ENCODE measurements at places on chromosomes 6 and 20. TPM values are rescaled to one million over a fixed set of nuclear protein-coding genes. Genes with fewer than 3 reads are reported as not detected.

DNA sequence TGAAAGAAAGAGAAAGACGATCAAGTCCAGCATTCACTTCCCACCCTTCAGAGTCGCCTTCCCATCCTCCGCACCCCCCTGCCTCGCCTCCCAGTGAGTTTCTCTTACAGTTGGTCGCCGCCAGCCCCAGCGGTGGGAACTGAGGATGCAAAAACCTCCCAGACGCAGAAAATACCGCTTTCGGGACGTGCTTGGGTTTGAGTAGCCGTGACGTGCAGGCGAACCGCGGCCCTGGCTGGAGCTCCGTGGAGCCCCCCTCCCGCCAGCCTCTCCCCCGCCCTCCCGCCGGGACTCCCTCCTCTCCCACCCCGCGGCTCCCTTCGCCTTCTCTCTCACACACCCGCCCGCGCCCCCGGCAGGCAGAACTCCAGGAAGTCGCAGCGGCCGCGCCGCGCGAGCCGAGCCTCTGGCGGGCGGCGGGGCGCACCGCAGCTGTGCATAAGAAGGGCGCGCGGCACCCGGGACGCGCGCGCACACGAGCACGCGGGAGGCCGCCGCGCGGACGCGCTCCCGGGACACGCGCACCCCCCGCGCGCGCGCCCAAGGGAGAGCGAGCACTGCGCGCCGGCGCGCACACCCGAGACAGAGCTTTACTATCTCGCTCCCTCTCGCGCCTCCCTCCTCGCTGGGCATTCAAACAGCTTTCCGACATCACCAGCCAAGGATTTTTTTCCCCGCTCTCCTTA, at the start of gene ADGRB3:
Gene ADGRB3 (plus strand): TSS at position 557 of the 686 bp plus-strand sequence. CDS start 3,394 bp downstream, outside the sequence.
- H3K4me3 ChIP-seq = peak within 1 kb of the TSS; percentile 85
- no peaks in the 10 kb centered on the region for H3K36me3 ChIP-seq
- peak; percentile 79 for DNase-seq

DNA sequence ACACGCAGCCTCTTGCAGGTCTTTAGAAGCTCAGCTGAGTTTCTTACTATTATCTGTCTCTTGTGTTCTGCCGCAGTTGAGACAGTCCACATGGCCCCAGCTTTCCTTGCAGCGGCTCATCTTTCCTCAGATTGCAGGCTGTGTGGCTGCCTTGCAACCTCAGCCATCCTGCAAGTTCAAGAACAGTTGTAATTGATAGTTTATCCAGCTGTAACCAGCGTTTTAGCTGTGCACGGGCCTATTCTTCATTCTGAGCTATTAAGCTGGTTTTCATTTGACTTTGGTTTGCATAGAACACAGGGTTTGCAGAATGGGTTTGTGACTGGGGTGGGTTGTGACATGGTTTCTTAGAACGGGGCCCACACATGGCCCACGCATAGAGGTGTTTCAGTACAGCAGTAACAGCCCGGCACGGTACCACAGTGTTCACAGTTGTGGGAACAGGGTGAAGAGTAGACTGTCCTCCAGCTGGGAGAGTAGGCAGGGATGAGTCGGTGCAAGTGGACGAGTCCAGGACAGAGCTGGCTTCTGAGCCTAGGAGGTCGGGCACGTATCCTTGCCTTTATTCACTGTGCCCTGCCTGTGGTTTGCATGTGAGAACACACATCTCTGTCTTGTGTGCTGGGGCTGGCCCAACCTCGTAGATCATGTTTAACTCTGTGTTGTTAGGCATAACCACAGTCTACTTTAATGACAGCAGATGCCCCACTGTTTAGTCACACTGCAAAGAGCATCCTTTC, 89.2 kb downstream of the RPP40 start:
- no peaks in the 10 kb centered on the region for H3K27me3 ChIP-seq
- DNase-seq = no peak
- H3K4me3 ChIP-seq = no peak overlapping the region
- H3K27ac ChIP-seq = no peak overlapping the region
- peaks cover 25% of the 10 kb centered on the region for H3K4me1 ChIP-seq
- peaks cover 4% of the 10 kb centered on the region for H3K36me3 ChIP-seq

GRCh38 chr6:135033238-135033637, 21.4 kb downstream of the HBS1L start:
- peaks cover 41% of the 10 kb centered on the region for H3K4me1 ChIP-seq
- no peak for DNase-seq
- peaks cover 50% of the 10 kb centered on the region for H3K36me3 ChIP-seq
- H3K4me3 ChIP-seq = no peak overlapping the region
- H3K27ac ChIP-seq = no peak overlapping the region

Gene GPX5
- total RNA-seq = not detected

Gene SPATA25
- total RNA-seq = 1.8 TPM

Gene COL21A1
- not detected for total RNA-seq

All from activated CD4-positive, alpha-beta T cell treated with anti-CD3 and anti-CD28 coated beads, Interleukin-2, amount 10 ng/mL, durations not matched to agents 24 days and 14 days (primary cell).